ENCODE measurements at places on chromosomes 3 and 15. TPM values are rescaled to one million over a fixed set of nuclear protein-coding genes. Genes with fewer than 3 reads are reported as not detected.

IMPG2 gene
- 0.38 TPM for total RNA-seq

SCG5 gene
- 0.30 TPM for total RNA-seq

- DNase-seq: no peak
Measured at GRCh38 chr3:16382845-16383244, 117.8 kb downstream of the OXNAD1 start.

DNA sequence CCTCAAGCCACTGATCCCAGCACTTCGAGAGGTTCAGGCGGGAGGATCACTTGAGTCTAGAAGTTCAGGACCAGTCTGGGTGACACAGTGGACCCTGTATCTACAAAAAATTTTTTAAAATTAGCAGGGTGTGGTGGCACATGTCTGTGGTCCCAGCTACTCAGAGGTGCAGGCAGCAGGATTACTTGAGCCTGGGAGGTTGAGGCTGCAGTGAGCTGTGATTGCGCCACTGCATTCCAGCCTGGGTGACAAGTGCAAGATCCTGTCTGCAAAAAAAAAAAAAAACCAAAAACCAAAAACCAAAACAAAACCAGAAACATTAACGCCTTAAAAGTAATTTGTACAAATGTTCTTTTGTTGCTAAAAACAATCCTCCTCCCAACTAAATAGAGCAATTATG is 27.9 kb upstream of the SLC12A8 start:
- no peak for DNase-seq

DNA sequence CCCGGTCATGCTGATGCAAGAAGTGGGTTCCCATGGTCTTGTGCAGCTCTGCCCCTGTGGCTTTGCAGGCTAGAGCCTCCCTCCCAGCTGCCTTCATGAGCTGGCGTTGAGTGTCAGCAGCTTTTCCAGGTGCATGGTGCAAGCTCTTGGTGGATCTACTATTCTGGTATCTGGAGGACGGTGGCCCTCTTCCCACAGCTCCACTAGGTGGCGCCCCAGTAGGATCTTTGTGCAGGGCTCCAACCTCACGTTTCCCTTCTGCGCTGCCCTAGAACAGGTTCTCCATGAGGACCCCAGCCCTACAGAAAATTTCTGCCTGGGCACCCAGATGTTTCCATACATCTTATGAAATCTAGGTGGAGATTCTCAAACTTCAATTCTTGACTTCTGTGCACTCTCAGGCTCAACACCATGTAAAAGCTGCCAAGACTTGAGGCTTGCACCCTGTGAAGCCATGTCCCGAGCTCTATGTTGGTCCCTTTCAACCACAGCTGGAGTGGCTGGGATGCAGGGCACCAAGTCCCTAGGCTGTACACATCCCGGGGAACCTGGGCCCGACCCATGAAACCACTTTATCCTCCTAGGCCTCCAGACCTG is 238.4 kb upstream of the MDFIC2 start:
- no peak for DNase-seq
